ENCODE measurements at places on chromosomes 4 and X.

DNA sequence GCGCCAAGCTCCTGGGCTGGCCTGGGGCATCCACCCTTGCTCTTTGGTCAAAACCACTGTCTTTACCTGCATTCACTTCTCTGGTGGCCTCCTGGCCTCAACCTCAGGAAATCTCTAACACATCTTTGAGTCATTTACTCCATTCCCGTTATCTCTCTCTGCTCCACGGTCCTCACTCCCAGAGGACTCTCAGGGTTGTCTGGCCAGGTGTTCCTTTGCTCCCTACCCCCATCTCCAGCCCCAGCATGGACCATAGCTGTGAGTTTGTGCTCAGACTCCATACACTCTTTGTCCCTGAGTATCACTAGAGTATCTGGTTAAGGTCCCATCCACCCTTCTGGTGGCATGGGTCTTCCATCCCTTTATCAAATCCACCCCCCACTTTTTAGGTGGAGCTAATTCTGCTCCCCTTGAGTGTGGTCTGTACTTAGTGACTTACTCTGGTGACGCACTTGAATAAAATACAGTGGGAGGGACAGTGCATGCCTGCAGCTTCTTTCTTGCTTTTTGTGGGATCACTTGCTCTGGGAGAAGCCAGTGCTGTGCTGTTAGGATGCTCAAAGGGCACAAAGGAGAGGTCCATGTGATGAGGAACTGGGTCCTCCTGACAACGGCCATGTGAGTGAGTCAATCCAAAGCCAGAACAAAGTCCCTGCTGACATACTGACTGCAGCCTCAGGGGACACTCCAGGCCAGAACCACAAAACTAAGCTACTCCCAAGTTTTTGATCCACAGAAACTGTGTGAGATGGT, 44.3 kb downstream of the IGFBP7 start:
- DNase-seq: no peak

DNA sequence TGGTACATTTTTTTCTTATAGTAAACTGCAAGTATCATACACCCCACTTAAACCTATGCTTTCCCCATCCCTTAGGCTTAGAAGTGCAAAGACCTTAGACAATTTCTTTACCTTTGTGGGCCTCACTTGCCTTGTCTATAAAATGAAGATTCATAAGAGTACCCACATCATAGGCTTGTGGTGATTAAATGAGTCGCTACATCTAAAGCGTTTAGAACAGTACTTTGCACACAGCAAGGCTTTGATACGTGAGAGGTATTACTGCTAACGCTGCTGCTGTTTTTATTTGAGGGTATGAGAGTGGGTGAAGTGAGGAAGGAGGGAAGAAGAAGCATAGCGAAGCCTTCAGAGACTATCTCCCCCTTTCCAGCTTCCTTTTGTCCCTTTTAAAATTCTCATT, 87.8 kb upstream of the RPS6KA3 start:
- DNase-seq: no peak

DNA sequence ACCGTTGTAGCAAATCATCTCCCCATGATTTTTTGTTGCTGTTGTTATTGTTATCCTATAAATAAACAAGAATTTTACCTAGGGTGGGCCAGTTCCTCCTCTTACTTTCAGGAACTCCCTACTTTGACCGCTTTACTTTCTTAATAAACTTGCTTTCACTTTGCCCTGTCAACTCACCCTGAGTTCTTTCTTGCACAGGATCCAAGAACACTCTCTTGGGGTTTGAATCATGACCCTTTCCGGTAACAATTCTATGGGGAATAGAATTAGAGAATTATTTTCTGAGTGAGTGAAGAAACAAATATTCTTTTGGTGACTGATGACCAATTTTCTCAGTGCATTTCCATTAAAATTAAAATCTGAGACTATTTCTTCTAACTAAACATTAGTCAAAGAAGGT, 584.0 kb upstream of the TENM3 start:
- no peak for DNase-seq

- DNase-seq: no peak
Observed at GRCh38 chr4:114156371-114156770, 176.9 kb upstream of the ARSJ start.

GRCh38 chr4:54575919-54576318, 81.8 kb upstream of the KIT start:
- DNase-seq: no peak

DNA sequence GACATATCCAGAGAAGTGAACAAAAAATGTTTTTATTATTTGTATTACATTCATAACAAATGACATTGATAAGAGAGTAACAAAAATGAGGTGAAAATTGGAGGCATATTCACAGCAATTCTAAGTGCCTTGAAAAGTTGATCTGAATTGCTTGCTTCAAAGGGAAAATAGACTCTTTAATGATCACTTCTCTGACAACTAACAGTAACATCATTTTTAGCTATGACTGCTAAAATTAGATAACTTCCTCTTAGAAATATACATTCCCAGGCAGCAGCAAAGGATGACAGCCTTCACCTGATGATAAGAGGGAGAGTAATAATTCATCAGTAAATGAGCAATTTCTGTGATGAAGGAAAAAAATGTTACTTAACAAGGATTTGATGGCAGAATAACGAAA, 472.5 kb downstream of the PCDH10 start:
- DNase-seq: no peak

DNA sequence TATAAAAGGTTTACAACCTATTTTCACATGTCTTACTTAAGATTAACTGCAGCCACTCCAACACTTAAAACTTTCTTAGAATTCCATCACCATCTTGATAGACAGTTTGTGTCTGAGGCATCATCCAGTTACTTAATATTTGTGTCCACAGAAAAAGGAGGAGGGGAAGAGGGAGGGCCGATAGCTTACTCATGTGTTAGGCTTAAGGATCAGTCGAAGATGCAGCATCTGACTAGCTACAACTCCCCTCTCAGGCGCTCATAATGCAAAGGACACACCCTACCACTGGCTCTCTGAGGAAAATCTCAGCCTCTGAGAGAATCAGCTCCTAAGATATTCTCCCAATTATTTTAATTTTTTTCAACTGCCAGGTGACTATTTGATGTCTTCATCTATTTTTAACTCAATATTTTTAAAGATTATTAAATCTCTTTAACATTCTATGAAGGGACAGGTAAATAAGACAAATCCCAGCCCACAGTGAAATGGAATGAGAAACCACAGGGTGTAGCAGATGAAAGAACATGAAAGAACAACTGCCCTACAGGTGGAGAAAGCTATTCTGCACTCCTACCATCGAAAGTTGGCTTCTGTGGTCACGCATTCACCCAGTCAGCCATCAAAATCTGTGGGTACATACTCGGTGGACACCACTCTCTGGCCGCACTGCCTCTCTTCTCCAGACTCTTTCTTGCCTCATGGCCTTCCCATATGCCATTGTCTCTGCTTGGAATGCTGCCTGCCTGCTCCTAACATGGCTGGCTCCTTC, 48.0 kb downstream of the ARAP2 start:
- no peak for DNase-seq

DNA sequence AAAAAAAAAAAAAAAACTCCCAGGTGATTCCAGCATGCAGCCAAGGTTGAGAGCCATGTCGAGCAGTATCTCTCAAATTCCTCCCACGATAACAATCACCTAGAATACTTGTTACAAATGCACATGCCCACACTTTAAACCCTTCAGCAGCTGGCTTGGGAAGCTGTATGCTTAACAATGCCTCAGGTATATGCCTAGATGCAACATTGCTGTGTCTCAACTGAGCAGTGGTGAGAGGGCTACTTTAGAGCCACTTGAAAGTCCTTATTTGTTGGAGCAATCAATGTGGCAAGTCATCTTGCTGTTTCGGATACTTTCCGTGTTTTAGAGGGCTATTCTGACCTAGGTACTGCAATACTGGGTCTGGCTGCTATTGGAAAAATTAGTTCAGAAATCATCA, 487.4 kb downstream of the INPP4B start:
- DNase-seq: no peak

DNA sequence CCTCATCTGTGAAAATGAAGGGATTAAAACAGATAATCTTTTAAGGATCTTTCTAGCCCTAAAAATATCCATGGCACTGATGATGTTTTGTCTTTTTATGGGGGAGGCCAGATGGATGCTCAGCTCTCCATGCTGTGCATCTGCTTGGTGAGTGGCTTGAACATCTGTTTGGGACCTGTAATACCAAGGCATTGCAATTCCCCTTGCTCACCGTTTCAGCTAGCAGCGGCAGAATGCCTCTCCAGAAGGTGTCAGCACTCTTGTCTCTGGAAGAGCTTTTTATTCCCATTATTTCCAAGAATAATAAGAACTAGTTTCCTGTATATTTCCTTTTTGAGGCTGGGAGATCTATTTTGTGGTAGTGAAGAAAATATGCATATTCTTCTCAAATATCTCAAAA, 151.9 kb upstream of the ANK2 start:
- no peak for DNase-seq

- DNase-seq: no peak
Observed at GRCh38 chrX:122869171-122869570, 314.9 kb upstream of the GRIA3 start.

DNA sequence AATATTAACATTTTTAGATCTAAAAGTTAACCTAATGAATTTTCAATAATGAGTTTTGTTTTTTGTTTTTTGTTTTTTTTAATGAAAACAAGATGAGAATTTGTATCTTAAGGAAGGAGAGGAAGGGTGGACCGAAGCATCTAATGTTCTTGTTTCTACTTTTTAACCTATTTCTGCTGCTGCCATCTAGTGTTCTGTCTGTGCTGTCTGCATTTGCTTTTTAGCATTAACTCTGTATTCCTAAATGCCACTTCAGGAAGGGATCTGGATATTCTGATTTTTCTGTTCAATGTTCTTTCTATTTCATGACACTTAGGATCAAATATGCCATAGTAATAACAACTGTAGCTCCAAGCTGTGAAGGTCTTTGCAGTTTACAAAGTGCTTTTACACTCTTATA, 161.7 kb downstream of the BRWD3 start:
- DNase-seq: no peak

GRCh38 chr4:28842271-28842670, 1877.9 kb upstream of the PCDH7 start:
- DNase-seq: no peak
